Stimulated activated CD8-positive, alpha-beta memory T cell treated with anti-CD3 and anti-CD28 coated beads, Interleukin-4, amount 100 ng/mL, for 48 hours (primary cell): ENCODE measurements at places on chromosomes 7 and 10.
A peak's percentile ranks its signal among the peaks of the same experiment; 100 is the strongest.

DNA sequence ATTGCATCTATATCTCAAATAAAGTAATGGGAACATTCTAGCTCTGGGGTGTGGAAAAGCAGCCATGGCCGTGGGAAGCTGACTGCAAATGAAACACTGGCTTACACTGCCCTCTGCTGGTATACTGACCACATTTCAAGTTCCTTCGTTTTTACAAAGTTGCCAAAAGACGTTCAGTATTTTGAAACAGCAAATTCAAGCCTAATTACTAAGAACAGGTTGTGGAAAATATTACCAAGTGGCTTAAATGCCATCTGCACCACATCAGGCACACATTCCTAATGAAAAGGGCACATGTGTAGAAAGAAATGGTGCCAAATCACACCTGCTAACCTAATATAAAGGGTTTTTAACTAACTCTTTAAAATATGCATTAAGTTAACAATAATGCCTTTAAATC, 83.9 kb downstream of the JAZF1 start:
- DNase-seq = peak; percentile 50

DNA sequence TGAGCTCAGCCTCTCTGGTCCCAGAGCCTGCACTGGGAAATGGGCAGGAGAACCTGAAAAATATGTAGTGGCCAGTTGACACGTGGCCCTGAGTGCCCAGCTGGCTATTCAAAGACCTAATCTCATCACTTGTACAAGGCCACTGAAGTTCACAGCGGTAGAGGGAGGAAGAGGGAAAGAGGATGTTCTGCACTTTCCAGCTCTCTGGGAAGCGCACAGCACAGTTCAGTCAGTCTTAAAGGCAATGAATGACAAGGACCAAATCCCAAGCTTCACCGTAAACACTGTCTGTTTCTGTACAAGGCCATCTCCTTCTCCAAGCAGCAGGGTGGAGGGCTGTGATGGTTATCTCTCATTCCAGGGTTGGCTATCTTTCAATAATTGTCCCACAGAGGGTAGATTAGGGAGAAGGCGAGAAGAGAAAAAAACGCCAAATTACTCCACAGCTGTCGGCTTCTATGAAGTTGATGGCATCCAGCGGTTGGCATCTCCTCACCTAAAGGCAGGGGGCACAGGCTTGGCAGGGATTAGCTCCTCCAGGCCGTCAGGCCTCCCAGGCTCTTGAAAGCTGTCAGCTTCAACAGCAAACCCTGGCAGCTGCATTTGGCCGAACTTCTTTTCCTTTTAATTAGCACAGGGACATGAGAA, 10.6 kb downstream of the SFMBT2 start:
- DNase-seq = no peak

DNA sequence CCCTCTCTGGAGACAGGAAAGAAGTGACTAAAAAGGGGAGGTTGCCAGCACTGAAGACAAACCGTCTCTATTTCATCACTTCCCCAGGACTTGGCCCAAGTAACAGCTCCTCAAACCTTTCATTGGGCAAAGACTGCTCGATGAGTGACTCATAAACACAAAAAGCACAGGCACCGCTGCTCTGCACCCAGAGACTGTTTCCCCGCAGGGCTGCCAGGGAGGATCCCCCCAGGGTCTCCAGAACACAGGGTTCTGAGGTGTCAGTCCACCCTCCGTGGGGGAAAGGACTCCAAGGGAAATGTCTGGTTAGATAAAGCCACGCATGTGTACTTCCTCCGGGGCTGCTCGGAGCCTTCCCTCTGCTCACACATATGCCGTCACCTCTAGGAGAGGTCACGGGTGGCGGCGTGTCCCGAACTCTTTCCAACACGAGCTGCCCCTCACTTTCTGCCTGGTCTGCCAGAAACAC, 59.9 kb downstream of the INSIG1 start:
- DNase-seq = no peak

- no peak for DNase-seq
Observed at GRCh38 chr10:3964516-3964915, 179.5 kb upstream of the KLF6 start.

DNA sequence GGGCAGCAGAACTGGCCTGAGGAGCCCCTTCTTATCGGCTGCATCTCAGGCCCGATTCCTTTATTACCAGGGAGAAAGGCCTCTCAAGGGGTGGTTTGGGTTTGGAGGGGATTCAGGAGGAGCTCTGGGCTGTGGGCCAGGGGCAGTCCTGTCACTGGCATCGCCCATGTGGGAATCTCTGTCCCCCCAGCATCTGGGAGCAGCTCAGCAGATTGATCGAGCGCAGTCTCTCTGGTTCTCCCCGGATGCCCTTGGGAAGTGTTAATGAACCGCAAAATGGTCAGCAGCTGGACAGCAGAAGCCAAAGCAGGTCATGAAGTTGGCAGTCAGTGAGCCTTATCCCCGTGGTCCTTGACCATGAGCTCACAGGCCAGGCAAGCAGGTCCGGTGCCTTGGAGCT, 104.4 kb upstream of the ANLN start:
- DNase-seq = no peak

- no peak for DNase-seq
Observed at GRCh38 chr7:140267381-140268226, 90.8 kb upstream of the KDM7A start.

GRCh38 chr10:52357971-52358370, 43.9 kb downstream of the DKK1 start:
- no peak for DNase-seq

- no peak for DNase-seq
Observed at GRCh38 chr7:150335108-150335773, 6.2 kb downstream of the RARRES2 start.

DNA sequence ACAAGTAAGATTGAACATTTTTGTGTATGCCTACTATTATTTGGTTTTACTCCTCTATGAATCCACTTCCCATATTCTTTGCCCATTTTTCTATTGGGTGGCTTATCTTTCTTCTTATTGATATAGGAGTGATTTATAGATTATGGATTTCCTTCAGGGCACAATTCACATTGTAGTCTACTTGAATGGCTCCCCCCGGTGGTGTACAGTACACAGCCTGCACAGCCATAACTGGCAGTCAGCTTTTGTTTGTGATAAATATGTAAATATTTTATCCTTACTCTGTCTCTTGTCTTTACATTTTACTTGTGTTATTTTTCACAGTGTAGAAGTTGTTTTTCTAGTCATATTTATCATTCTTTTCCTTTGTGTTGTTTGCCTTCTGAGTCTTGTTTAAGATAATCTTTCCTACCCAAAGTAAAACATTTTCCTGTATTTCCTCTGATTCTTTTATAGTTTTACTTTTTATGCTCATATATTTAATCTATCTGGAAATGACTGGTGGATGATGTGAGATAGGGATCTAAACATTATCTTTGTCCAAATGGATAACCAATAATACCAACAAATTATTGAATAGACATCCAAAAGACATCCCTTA, 23.9 kb upstream of the CALD1 start:
- peak; percentile 67 for DNase-seq

- DNase-seq = no peak
Observed at GRCh38 chr7:102248456-102249395, 37.9 kb upstream of the SH2B2 start.
